ENCODE measurements at places on chromosomes 7 and 10.
A peak's percentile ranks its signal among the peaks of the same experiment; 100 is the strongest.

- DNase-seq = no peak
These were observed 619.0 kb upstream of the DPP6 start for GRCh38 chr7:153433223-153433622.

- no peak for DNase-seq
These were observed 109.1 kb downstream of the MTERF1 start for GRCh38 chr7:91771394-91771793.

GRCh38 chr10:116120688-116121455 lies 152.1 kb downstream of the GFRA1 start:
- no peak for DNase-seq

DNA sequence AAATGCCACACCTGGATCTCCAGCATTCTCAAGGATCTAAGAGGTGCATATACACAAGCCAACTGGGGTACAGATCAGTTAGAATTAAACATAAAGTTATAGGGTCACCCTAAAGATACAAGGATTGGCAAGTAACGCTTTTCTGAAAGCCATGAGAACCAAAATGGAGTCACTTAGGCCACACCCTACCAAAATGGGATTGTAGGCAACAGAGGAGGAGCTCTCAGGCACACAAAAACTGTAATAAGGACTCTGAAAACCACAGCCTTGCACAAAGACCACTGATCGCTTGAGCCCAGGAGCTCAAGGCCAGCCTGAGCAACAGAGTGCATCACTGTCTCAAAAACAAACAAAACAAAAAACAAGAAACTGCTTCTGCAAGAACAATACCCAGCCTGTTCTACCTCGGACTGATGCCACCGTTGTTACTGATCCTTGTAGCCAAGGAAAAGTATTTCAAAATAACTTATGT lies 35.5 kb downstream of the SVOPL start:
- no peak for DNase-seq

GRCh38 chr10:89342206-89342958 lies 14.6 kb downstream of the IFIT3 start:
- peak; percentile 96 for DNase-seq

GRCh38 chr7:26995666-26996065 lies 100.1 kb downstream of the HOXA1 start:
- DNase-seq = no peak

- no peak for DNase-seq
These were observed 144.4 kb downstream of the PKD1L1 start for GRCh38 chr7:47803846-47804245.

- no peak for DNase-seq
These were observed 65.1 kb downstream of the IGF2BP3 start for GRCh38 chr7:23405240-23405618.

DNA sequence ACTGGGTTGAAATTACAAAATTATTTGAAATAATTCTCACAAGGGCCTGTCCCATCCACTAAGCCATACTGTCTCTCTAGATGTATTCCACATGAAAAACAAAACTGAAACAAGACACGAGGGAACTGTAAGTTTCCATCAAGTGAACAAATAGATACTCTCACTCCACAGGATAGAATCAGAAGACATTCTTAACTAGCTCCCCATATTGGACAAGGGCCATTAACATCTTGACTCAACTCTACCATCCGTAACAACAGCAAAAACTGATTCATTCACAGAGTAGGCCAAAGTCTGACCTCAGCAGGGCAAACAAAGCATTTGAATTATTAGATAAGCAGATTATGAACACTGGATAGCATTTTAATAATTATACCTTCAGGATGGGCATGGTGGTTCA lies 29.1 kb downstream of the UBE2H start:
- DNase-seq = peak; percentile 93

DNA sequence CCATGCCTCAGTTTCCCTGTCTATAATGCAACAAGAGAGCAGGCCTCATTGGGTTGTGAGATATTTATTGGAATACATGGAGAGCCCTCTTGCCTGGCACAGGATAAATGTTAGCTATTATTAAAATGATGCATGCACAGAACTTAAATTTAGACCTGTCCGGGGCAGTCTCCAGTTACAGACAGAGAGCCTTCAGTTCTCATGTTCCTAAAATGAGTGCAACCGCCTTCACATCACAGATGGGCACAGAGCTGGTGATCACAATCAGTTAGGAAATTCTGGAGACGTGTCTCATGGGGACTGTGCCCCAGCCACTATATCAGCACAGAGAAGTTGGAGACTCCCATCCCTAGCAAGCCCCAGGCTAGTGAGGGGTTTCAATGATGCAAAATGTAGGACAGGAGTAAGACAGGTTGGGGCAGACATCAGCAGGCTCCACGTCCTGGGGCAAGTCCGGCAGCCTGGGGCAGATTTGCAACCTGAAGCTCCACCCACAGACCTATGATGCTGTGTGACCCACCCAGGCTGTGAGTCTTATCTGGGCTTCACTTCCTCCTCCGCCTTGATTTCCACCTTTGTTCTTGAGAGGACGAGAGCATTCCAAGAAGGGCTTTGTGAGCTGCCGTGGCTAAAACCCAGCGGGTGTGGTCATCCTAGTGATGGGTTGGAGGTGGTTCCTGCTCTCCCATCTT lies 49.4 kb downstream of the CXCL12 start:
- no peak for DNase-seq
